ENCODE measurements at places on chromosomes 16 and 17. TPM values are rescaled to one million over a fixed set of nuclear protein-coding genes. Genes with fewer than 3 reads are reported as not detected.

DNA sequence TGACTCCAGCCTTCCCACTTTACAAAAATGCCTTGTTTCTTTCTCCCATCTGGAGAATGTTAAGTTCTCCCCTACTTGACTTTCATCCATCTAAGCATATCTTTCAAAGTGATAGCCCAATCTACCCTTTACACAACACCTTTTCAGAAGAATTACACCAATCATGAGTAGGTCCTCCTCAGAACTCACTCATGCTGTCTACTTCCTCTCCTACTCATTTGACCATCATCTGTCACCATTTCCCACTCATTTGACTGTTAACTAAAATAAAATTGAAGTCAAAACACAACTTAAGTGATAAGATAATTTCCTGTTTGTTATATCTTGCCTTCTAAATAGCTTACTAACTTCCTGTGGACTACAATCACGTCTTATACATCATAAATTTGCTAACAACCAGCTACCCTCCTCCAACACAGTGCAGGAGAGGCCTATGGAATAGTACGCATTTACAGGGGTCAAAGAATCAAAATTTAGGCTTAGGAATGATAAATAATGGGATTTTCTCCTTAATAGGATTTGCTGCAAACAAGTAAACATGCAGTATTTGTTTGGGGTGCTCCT lies 16.1 kb downstream of the KCNJ16 start:
- no peak for DNase-seq
- no peaks in the 10 kb centered on the region for H3K27me3 ChIP-seq
- no peak overlapping the region for H3K27ac ChIP-seq
- no peaks in the 10 kb centered on the region for H3K4me1 ChIP-seq

NHLRC4 gene
- 1.9 TPM for total RNA-seq

- no peaks in the 10 kb centered on the region for H3K4me1 ChIP-seq
- no peak overlapping the region for H3K27ac ChIP-seq
- H3K27me3 ChIP-seq = no peaks in the 10 kb centered on the region
- no peak overlapping the region for H3K4me3 ChIP-seq
Measured at GRCh38 chr17:68973098-68973846, 18.1 kb upstream of the ABCA8 start.

DNA sequence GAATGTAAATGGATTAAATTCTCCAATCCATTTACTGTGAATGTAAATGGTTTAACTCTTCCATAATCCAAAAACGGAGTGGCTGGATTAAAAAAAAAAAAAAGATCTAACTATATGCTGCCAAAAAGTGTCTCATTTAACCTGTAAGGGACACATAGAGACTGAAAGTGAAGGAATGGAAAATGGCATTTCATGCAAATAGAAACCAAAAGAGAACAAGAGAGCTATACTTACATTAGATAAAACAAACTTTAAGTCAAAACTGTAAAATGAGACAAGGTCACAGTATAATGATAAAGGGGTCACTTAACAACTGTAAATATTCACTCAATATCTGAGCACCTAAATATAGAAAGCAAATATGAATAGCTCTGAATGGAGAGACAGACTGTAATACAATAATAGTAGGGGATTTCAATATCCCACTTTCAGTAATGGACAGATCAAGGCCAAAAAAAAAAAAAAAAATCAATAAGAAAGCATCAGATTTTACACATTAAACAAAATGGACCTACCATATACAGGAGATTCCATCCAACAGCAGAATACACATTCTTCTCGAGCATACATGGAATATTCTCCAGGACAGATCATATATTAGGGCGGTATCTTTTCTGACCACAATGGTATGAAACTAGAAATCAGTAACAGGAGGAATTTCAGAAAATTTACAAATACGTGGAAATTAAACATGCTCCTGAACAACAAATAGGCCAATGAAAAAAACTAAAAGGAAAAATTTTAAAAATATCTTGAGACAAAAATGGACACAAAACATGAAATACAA lies 36.4 kb downstream of the CDR2 start:
- H3K27me3 ChIP-seq = no peaks in the 10 kb centered on the region
- no peak for DNase-seq
- no peak overlapping the region for H3K4me3 ChIP-seq
- no peaks in the 10 kb centered on the region for H3K36me3 ChIP-seq
- H3K4me1 ChIP-seq = no peaks in the 10 kb centered on the region
- H3K27ac ChIP-seq = no peak overlapping the region

TNP2 gene
- total RNA-seq = not detected

GRCh38 chr16:88769617-88770460 lies 15.2 kb downstream of the PIEZO1 start:
- H3K36me3 ChIP-seq = no peaks in the 10 kb centered on the region
- no peaks in the 10 kb centered on the region for H3K27me3 ChIP-seq
- peak overlapping the region; percentile 58 for H3K4me3 ChIP-seq
- peak overlapping the region; percentile 90 for H3K27ac ChIP-seq

DNA sequence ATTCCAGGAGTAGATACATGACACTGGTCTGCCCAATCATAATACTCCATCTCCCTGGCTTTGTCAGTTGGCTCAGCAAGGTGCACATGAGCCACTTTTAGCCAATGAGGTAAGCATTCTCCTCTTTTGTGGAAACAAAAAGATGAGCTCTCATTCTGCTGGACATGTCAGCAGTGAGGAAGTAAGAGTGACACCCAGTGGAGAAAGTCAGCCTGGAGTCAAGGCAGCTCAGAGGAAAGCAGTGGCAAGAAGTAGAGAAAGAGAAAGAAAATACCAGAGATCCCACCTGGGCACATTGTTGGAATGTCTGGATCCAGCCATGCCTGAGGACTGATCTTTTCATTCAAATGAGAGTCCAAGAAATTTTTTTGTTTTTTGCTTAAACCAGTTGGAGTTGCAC lies 496.9 kb upstream of the C16orf82 start:
- no peak overlapping the region for H3K27ac ChIP-seq
- DNase-seq = no peak
- no peaks in the 10 kb centered on the region for H3K36me3 ChIP-seq
- H3K4me3 ChIP-seq = no peak overlapping the region

RAB26 gene
- total RNA-seq = 3.5 TPM

DNA sequence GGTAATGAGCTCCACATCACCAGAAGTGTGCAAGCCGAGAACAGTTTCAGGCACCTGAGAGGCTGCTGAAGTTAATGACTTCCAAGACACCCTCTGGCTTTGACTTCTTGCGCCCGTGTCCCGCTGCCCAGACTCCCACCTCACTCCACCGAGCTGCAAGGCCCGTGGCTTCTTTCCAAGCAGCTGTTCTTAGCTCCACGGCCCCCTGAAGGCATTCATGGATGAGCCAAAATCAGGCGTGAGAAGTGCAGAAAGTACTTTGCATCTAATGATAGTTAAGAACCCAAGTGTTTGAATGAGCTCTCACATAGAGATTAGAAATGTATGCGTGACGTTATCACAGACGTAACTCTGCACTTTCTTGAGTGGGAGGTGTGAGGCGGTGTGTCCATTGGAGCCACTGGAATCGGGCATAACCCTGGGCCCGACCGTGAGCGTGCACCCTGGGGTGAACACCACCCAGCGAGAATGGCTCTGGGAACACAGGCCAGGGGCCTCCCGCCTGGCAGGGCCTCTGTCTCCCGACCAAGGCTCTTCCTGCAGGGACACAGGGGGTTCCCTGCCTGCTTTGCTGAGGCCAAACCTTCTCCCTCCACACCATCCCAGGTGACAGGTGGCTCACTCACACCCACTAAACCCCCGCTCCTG lies 11.0 kb downstream of the NPTX1 start:
- H3K4me1 ChIP-seq = no peaks in the 10 kb centered on the region
- H3K27ac ChIP-seq = no peak overlapping the region
- H3K36me3 ChIP-seq = no peaks in the 10 kb centered on the region

GRCh38 chr17:33647956-33648355 lies 354.9 kb upstream of the ASIC2 start:
- H3K4me3 ChIP-seq = no peak overlapping the region
- H3K36me3 ChIP-seq = no peaks in the 10 kb centered on the region
- no peaks in the 10 kb centered on the region for H3K27me3 ChIP-seq
- H3K4me1 ChIP-seq = no peaks in the 10 kb centered on the region
- no peak overlapping the region for H3K27ac ChIP-seq
- peak; percentile 24 for DNase-seq

GRCh38 chr17:1947229-1947742 lies 77.8 kb downstream of the RTN4RL1 start:
- no peak for DNase-seq
- H3K27me3 ChIP-seq = no peaks in the 10 kb centered on the region
- no peaks in the 10 kb centered on the region for H3K4me1 ChIP-seq
- no peaks in the 10 kb centered on the region for H3K36me3 ChIP-seq

GRCh38 chr17:68288375-68288774 lies 2.6 kb downstream of the SLC16A6 start:
- no peaks in the 10 kb centered on the region for H3K4me1 ChIP-seq
- H3K27me3 ChIP-seq = no peaks in the 10 kb centered on the region
- no peaks in the 10 kb centered on the region for H3K36me3 ChIP-seq

CFAP97D1 gene
- not detected for total RNA-seq

DNA sequence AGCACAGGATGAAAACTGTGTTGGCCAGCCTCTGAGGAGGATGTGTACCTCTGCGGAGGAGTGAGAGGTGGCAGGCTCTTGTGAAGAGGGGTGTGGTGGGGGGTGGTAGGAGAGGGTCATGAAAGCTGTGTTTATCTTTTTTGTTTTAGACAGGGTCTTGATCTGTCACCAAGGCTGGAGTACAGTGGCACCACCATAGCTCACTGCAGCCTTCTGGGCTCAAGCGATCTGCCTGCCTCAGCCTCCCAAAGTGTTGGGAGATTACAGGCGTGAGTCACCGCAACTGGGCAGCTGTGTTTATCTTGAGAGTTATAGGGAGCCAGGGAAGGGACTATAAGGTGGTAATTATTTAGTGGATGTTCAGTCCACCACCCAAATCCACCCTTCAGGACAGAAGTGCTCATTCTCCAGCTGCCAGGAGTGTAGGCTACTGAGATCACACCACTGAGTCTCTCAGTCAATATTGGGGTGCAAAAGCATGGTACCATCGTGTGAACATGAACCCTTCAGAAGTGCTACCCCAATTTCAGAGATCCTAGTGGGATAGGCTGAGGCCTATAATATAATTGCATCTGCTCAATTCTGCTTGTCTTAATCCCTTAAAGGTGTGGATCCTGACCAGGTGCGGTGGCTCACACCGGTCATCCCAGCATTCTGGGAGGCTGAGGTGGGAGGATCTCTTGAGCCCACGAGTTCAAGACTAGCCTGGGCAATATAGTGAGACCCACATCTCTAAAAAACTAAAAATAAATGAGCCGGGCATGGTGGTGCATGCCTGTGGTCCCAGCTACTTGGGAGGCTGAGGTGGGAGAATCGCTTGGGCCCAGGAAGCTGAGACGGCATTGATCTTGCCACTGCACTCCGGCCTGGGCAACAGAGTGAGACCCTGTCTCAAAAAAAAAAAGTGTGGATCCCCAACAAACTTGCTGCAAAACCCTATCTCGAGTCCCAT lies 788 bp upstream of the EXOC3L1 start:
- no peaks in the 10 kb centered on the region for H3K36me3 ChIP-seq
- no peak overlapping the region for H3K4me3 ChIP-seq
- H3K27ac ChIP-seq = no peak overlapping the region
- H3K27me3 ChIP-seq = no peaks in the 10 kb centered on the region

GRCh38 chr17:70525961-70526360 lies 356.6 kb downstream of the KCNJ2 start:
- H3K27ac ChIP-seq = no peak overlapping the region
- H3K4me1 ChIP-seq = no peaks in the 10 kb centered on the region
- H3K27me3 ChIP-seq = no peaks in the 10 kb centered on the region
- DNase-seq = no peak

CFAP20 gene
- total RNA-seq = 30.5 TPM

DNA sequence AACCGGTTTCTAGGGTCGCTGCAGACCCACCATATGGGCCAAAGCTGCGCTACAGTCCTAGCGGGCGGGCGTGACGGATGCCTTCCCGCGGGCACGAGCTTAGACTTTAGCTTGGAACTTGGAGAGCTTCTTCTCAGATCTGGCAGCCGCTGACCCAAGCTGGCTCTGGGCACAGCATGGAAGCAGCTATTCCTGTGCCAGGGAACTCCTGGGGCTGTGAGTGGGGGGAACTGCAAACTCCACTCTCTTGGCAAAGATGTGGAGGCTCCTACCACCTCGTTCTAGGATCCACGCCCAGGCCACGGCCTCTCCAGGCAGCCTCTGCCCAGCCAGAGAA lies 8.8 kb downstream of the FAAP100 start:
- peaks cover 15% of the 10 kb centered on the region for H3K36me3 ChIP-seq
- H3K27ac ChIP-seq = no peak overlapping the region
- no peaks in the 10 kb centered on the region for H3K27me3 ChIP-seq
- no peak overlapping the region for H3K4me3 ChIP-seq
- DNase-seq = no peak

DNA sequence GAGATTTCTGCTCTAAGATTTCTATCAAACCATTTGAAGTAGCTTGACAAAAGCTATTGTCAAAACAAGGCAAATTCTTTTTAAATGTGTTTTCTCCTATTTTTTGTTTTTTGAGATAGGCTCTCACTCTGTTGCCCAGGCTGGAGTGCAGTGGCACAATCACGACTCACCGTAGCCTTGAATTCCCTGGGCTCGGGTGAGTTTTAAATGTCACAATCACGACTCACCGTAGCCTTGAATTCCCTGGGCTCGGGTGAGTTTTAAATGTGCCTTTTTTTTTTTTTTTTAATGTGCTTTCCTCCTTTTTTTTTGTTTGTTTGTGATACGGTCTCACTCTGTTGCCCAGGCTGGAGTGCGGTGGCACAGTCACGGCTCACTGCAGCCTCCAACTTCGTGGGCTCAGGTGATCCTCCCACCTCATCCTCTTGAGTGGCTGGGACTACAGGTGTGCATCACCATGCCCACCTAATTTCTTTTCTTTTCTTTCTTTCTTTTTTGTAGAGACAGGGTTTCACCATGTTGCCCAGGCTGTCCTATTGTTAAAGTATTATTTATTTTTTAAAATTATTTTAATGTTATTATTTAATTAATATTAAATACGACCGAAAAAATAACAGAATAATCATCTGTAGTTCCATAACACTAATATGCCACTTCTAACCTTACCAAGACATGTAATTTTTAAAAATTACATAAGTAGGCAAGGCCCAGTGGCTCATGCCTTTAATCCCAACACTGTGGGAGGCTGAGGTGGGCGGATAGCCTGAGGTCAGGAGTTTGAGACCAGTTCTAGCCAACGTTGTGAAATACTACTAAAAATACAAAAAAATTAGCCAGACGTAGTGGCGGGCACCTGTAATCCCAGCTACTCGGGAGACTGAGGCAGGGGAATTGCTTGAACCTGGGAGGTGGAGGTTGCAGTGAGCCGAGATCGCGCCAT lies 69.7 kb upstream of the FA2H start:
- H3K27me3 ChIP-seq = no peaks in the 10 kb centered on the region
- H3K36me3 ChIP-seq = no peaks in the 10 kb centered on the region
- no peak overlapping the region for H3K27ac ChIP-seq
- DNase-seq = no peak
- no peak overlapping the region for H3K4me3 ChIP-seq
- no peaks in the 10 kb centered on the region for H3K4me1 ChIP-seq

FOXL1 gene
- 0.16 TPM for total RNA-seq

DNA sequence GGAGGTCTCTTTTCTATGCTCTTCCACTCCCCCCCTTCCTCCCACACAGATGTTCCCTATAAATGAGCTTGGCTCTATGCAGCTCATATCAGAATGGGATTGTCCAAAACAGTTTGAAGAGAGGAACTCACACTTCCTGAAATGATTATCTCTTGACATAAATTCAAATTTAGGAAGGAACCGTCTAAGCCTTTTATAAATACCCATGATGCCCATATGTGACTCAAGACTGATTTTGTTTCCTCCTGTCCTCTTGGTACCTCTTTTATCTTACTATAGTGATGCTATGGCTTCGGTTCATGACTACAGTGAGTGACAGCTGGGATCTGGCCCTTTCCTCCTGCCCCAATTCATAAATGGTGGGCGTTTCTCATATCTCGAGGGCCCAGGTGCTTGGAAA lies 16.6 kb upstream of the TERF2 start:
- H3K4me3 ChIP-seq = no peak overlapping the region
- no peak for DNase-seq
- H3K27ac ChIP-seq = no peak overlapping the region
- H3K27me3 ChIP-seq = no peaks in the 10 kb centered on the region
- no peaks in the 10 kb centered on the region for H3K4me1 ChIP-seq
